NCI-H2081 treated with DMSO at 0.1 percent for 48 hours (cell line): ENCODE measurements at places on chromosomes 1 and 21.

DNA sequence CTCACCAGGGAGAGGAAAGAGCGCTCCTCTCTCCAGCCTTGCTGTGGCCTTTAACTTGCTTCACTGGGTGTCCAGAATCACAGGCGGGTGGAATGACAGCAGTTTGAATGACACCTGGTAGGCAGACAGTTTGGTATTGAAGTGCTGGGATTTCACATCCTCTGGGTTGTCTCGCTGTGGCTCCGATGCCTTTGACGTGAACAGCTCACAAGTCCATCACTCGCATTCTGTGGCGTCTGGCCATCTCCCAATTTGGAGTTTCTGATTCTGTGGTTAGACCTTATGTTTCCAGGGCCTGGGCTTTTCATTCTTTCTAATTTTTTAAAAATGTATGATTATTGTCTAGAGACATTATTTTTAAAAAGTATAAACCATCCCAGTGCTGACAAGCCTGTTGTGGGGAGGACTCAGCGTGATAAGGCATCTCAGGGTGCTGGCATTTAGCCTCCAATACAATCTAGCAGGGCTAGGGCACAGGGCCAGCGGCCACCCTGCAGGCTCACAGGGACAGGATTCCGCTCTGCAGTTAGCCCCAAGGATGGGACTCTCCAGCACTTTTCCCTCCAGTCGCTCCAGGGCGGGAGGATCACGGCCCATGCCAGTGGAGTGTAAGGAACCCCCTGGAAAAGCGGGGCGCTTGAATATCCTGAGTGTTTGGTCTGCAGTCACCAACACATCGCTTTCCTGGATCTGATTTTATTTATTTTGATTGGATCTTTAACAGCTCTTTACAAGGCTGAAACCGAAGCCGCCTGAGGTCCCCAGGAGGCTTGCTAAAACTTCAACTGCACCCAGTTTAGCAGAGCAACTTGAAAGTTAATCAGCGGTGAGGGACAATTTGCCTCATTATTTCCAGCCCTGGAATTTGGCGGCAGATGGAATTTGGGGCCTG lies 178.3 kb downstream of the TRABD2B start:
- DNase-seq, result no peak

- no peak for DNase-seq
Observed at GRCh38 chr1:8649027-8649426, 168.4 kb downstream of the RERE start.

GRCh38 chr1:1908506-1908791 lies 6.6 kb upstream of the CALML6 start:
- no peak for DNase-seq

GRCh38 chr1:20035114-20035513 lies 34.9 kb upstream of the PLA2G5 start:
- no peak for DNase-seq

GRCh38 chr1:213658457-213658856 lies 329.3 kb upstream of the PROX1 start:
- peak; percentile 33 for DNase-seq

GRCh38 chr1:39649636-39650185 lies 10.3 kb upstream of the HEYL start:
- DNase-seq, result no peak

DNA sequence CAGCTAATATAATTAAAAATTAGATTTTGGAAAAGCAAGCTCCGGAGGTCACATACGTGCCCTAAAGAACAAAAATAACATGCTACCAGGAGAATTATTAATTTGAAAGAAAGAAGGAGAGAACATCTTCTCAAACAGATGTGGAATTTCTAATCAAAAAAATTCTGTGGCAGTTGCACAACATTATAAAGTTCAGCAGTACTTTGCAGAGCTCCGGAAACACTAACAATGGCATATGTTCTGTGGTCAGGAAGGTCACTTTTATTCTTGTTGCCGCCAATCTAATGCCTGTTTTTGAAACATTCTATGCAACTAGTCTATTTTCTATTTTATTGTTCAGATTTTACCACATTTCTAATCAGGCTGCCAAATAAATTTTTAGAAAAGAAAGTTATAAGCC lies 186.8 kb downstream of the SMYD3 start:
- no peak for DNase-seq

DNA sequence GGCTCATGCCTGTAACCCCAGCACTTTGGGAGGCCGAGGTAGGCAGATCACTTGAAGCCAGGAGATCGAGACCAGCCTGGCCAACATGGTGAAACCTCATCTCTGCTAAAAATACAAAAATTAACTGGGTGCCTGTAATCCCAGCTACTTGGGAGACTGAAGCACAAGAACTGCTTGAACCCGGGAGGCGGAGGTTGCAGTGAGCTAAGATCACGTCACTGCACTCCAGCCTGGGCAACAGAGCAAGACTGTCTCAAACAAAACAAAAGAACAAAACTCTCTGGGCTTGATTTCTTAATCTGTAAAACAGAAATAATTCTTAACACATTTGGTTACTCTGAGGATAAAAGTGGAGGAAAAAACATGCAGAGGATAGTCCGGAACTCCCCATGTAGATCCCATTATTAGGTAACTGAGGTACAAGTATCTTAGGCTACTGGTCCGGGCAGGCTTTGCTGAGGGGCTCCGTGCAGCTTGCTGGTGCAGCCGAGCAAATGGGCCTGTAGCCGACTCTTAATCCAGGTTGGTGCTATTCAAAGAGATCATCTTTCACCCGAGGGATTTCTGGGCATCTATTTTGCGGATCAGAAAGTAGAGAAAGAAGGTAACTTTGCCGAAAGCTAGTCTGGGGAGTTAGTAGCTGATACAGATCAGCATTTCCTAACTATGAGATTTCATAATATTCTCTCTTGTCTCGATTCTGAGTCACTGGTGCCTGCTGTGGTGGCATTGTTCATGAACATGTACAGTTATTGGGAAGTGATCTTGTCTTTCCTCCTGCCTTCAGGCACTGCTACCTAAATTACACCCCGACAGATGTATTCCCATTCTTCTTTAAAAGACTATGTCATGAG lies 56.8 kb downstream of the NFIA start:
- no peak for DNase-seq

GRCh38 chr1:17630986-17631385 lies 91.5 kb downstream of the ARHGEF10L start:
- no peak for DNase-seq

GRCh38 chr1:185837711-185838110 lies 103.5 kb downstream of the HMCN1 start:
- no peak for DNase-seq

DNA sequence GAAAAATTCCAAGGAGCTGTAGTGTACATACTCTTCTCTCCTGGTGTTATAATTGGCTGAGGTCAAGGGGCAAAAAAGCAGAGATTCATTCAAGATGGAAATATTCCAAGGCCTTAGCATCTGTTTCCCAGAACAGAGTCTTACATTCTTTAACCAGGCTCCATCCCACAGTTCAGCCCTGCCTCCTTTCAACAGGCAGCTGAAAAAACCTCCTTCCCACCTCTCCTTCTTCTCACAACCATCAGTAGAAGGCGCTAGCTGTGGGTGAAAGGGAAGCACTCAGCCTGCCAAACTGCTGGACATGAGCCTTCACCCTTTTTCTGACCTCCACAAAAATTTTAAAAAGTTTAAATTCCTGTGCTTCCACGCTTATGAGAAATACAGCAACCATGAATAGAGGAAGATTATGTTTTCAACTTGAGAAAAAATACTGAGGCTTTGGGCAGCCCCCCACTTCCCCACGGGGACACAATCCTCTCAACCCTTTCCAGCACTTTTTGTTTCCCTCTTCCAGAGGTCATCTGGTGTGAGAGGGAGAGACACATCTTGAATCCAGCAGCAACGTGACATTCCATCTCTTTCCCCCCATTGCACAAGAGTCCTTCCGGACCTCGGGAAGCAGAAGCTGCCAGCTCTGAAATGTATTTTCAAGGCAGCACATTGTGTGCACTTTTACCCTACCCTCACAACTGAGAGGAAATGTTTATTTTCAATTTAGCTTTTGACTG lies 43.2 kb upstream of the FMO2 start:
- no peak for DNase-seq

DNA sequence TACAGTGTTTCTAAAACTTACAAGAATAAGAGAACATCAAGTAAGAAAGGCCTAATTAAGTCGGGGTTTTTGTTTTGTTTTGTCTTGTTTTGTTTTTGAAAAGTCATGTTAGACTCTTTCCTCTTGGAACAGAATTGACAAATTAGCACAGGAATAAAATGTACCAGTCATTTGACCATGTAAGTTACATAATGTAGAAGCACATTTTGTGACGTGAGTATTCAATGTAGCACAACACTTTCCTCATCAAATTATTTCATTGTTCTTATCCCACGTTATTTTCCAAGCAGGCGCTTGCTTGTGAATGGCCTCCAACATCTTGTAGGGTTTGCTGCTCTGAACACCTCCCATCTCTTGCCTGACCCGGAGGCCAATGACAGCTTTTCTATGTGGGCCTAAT lies 34.7 kb upstream of the DNASE2B start:
- DNase-seq, result no peak

GRCh38 chr1:110312188-110313121 lies 26.7 kb upstream of the RBM15 start:
- no peak for DNase-seq

- DNase-seq, result no peak
Observed at GRCh38 chr1:26132834-26133167, 21.2 kb downstream of the PDIK1L start.

DNA sequence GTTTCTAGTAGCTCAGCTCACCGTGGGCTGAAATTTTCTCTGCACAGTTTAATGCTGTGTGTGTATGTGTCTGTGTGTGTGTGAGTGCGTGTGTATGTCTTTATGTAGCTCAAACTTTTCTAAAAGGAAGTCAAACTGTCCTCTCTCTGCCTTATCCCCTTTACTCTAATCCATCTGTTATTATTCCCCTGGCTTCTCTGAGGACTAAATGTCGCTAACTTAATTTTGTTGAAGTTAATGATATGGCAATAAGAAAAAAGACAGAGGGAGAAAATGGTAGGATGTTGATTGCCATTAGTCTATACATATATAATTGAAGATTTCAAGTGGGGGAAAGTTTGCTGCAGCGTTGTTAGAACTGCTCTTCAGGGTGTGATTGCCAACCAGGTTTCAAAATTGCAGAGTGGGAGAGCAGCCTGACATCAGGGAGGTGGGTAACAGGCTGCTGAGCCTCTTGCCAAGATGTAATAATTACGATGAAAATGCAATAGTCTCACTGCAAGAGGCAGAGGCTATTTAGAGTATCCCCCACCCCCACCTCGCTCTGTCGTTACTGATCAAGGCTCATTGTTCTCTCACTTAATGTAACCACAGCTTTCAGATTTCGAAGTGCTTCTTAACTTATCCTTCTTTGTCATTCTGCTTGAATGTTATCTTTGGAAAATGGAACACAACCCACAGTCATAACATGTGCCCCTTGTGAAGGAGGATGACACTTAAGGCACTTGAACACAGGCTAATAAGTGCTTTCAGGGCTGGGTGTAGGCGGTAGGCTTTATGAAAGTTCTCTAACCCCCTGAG lies 559.0 kb upstream of the PLXNA2 start:
- no peak for DNase-seq

- no peak for DNase-seq
Observed at GRCh38 chr1:70042090-70042731, 163.2 kb downstream of the LRRC40 start.

- DNase-seq, result no peak
Observed at GRCh38 chr1:8689431-8690252, 127.8 kb downstream of the RERE start.

GRCh38 chr1:174232761-174233160 lies 73.4 kb downstream of the RABGAP1L start:
- no peak for DNase-seq

DNA sequence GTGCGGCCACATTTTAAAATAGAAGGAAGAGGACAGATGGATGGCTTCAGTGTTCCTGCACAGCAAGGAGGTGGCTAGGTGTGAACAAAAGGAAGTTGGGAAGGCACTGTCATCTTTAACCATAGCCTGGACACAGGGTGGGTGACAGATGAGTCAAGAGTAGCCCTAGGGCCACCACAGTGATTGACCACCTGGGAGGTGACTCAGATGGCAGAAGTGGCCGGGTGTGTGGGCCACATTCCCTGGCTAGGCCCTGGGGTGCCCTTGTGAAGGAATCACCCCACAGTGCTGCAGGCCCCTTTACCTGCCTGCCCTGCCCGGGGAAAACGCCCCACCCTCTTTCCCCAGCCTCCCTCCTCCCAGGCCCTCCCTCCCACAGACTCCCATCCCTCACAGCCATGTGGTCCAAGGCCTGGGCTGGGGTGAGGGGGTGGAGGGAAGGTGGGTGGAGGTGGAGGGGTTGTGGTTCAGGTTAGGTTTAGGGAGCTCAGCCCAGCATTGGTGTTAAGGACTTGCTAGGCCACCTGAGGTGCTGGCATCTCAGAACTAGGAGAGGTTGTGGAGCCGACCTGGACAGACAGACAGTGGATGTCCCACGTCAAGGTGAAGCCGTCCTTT lies 59.1 kb downstream of the SPSB1 start:
- DNase-seq, result no peak

DNA sequence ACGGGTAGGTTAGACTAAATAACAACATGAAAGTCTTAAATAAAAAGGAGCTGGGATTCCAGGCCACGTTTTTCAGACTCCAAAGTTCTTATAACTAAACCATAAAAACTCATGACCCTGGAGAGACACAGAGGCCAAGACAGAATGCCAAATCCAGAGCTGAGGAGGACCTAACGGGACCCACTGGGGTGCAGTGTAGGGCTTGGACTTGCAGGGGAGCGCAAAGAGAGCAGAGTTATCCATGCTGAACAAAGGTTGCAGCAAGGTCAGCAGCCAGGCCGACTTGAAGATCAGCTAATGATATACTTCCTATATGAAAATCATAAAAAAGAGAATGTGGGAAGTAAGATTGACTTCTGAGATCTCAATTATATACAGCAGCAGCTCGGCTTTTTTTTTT lies 237.1 kb downstream of the TM2D1 start:
- no peak for DNase-seq

DNA sequence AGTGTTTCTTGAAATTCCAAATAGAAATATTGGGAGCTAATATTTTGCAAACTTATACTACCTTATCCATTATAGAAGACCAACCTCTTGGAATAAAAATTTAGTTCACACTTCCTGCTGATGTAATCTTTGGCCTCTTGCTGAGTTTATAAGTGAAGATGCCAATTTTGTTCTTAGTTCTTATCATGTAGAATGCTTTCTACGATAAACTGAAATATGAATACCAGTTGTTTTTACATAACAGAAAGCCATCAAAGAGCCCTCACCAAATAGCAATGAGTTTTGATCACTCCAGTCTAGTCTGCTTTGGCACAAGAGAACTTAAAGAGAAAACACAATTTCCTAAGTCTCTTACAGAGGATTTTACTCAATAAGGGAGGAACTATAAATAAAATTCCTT lies 89.5 kb downstream of the DENND1B start:
- no peak for DNase-seq

- DNase-seq, result no peak
Observed at GRCh38 chr21:43861706-43862105, 3.3 kb upstream of the AGPAT3 start.

- no peak for DNase-seq
Observed at GRCh38 chr1:110286564-110286963, 52.6 kb upstream of the RBM15 start.
